NCI-H345 (cell line): ENCODE measurements at places on chromosomes 13 and 19.
A peak's percentile ranks its signal among the peaks of the same experiment; 100 is the strongest.

GRCh38 chr13:98370806-98371515 lies 193.9 kb upstream of the RNF113B start:
- peak; percentile 37 for DNase-seq

DNA sequence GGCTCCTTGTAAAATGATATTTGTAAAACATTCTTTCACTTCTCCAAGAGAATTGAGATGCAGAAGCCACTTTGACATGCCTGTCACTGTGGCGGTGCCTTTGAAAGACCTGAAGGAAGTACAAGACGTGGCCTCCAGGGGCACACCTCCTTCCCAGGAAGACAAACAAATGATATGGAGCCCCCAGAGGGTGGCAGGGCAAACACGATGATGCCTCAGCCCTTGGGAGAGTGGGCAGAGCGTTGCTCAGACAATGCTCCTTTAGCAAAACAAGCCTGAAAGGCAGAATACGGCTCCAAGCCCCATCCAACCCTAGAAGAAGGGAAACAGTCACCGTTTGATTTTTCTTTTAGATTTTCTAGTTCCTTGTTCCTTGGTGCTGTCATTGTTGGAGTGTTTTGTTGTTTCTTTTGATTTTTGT lies 9.2 kb upstream of the ATP12A start:
- DNase-seq: no peak

DNA sequence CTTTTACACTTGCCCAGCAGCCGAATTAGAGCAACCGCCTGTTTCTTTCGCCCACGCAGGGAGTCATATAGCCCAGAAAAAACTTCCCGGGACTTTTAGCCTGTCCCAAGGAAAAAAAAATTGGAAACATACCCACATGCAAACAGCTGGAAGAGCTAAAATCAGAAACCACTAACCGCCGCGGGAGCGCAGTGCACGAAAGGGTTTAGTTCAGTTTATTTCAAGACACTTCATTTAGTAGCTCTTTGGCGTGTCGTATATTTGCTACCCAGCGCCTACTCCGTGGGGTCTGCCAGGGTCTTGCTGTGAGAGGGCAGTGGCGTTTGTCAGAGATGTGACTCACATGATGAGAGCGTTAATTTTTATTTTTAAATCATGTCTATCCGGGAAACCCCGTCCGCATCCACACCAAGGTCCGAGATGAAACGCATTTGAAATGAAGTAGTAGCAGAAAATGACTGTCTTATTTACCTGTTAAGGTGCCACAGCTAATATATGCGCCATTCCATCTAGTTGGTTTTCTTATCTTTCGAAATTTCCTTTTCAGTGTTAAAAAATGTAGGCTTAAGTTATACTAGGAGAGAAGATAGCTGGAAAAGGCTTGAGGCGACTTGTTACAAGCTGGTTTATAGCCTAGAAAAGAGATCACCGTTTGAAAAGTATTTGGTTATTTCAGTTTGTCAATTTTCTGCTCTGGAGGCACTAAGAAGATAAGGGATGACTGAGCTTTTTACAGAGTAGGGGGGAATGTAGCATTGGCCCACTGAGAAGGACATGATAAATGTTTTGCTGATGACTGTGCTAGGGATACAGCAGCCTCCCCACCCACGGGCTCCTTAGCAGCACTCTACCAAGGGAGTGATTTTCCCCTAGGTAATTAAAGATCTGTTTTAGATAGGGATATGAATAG lies 1.7 kb downstream of the KLF5 start:
- DNase-seq: peak; percentile 38

GRCh38 chr13:53501387-53501786 lies 472.8 kb downstream of the OLFM4 start:
- DNase-seq: no peak

GRCh38 chr13:42766016-42766415 lies 15.4 kb upstream of the FAM216B start:
- peak; percentile 4 for DNase-seq

DNA sequence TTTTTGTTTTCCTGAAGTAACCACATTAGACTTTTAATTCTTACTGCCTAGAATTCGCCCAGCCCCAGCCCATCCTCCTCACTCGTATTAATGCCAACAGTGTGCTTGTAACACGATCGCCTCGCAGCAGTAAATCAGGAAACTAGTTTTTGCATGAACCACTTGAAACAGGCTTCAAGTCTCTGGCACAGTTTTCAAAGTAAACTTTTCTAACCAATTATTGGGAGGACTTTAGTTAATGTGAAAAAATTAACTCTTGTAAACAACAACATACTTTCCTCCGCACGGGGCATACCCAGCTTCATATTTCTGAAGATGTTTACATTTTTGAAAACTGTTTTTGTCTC lies 39.2 kb downstream of the TNFRSF19 start:
- no peak for DNase-seq

DNA sequence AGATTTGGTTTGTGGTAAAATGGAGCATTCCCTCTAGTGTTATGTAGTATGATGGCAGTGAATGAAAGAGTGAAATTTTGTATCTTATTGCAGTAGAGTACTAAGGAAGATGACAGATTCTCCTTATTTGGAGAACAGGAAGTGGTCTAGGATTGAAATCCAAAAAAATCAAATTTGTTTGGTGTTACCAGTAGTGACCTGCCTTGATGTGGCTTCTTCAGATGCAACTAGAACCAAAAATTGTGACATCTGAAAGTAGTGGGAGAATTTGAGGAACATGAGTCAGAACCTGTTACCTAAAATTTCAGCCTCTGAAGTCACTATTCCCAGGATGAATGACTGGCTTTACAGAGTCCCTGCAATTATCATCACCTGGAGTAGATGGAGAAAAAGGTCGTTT lies 165.9 kb downstream of the KLF5 start:
- DNase-seq: no peak

- DNase-seq: peak; percentile 25
These were observed 22.2 kb downstream of the RASA3 start for GRCh38 chr13:114110091-114110829.

DNA sequence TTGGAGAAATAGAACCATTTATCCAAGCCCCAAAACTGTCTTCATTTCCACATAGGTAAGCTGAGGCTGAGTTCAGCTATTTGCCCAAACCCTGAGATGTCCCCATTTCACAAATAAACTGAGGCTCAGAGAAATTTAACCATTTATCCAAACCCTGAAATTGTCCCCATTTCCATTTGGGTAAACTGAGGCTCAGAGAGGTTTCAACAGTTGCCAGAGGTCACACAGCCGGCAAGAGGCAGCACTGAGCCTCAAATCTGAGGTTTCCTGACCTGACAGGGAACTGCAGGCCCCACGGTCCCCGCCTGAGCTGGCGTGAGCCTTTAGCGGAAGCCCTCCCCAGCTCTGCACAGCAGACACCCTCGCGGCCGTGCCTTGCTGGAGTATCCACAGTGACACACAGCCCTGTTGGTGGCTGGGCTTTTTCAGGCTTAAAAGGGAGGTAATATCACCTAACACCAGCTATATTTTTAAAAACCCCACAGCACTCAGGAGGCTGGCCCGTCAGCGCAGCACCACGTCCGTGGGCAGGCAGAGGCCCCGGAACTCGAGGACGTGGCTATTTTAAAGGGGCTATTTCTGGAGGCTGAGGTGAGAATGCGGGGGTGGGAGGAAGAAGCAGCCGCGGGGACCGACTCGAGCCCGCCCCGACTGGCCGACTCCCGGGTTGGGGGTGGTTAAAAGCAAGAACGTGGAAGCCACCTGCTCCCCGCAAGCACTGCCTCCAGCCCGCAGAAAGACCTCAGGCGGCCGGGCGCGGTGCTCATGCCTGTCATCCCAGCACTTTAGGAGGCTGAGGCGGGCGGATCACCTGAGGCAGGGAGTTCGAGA lies 18.5 kb downstream of the PTPRS start:
- no peak for DNase-seq

GRCh38 chr19:18386543-18387271 lies 749 bp downstream of the GDF15 start:
- no peak for DNase-seq

DNA sequence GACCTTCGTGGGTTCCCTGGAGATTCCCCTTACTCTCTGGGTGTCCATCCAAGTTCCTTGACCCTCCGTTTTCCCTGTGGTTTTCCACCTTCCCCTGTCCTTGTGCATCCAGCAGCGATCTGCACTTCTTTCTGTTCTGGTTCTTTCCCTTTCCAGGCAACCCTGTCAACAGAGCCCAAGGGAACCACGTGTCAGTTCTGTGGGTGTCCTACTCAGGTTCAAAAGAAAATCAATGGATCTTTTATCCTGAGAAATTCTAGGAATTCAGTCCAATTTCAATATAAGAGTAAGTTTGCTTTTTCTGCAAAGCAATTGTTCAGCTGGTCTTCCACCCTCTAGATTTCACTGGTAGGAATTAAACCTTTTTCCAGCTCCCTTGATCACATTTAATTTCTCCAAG lies 1394.8 kb upstream of the SLC10A2 start:
- no peak for DNase-seq

DNA sequence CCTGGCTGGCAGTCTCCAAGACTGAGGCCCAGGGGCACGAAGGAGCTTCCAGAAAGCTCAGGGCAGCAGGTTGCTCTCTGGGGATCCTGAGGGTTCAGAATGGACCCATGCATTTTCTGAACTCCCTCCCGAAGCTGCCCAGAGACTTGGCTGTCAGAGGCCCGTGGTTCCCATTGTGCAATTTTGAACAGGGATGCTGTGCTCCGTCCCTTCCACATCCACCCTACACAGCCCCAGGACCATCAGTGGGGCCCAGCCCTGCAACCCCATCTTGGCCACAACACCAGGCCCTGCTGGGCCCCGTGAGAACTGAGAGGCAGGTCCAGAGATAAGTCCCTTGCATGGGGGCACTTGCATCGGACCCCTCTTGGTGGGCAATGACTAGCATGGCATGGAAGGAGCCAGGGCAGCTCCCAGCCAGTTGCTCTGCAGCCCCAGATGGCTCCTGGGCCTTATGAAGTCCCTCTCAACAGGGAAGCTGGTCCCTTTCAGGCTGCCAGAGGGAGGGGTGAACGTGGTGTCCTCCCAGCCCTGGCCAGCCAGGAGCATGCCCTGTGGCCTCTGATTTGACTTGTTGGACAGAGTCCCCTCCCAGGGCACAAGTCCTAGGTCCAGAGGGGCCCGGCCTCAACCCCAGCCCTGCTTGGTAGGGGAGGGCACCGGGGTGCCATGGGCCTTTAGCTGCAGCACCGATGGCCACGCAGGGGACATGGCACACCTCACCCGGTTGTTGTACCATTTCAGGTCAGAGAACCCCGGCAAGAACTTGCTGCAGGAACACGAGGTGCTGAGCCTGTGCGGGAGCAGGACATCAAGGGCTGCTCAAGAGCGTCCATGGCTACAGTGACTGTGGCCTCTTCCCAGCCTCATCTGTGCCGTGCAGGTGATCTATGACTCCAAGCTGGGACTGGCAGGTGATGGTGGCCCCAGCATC lies 17.3 kb upstream of the ZNF14 start:
- no peak for DNase-seq

GRCh38 chr13:93345024-93345423 lies 118.4 kb downstream of the GPC6 start:
- DNase-seq: no peak

- peak; percentile 46 for DNase-seq
These were observed 703 bp downstream of the KLF16 start for GRCh38 chr19:1862424-1863327.

DNA sequence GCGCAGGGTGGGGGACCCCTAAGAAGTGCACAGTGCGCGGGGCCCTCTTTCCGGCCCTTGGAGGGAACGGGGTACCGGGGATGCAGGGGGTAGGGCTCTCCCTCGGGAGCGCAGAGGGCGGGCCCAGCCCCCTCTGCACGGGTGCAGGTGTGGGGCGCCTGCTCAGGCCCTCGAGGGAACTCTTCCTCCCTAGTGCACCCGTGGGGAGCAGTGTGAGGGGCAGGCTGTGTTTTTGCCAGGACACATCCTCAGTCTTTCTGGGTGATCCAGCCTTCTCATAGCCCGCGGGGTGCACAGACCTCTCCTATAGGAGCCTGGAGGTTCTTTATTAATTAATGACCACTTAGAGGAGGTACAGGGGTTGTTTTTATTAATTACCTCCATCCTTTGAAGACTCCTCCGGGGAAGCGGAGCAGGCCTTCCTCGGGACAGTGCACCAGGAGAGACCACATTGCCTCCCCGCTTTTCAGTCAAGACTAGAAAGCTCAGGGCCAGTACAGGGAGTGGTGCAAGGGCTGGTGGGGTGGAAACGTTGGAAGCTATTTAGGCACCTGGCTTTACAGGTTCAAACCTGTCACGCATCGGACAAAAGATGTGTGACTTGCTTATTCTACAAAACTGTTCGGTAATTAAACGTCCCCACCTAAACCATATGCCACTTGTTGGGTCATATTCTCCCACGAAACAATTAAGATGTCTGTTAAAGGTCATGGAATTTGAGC lies 598 bp upstream of the GJB6 start:
- DNase-seq: no peak

GRCh38 chr13:20000062-20000552 lies 41.6 kb downstream of the ZMYM2 start:
- DNase-seq: no peak

GRCh38 chr13:32745509-32745908 lies 159.3 kb downstream of the PDS5B start:
- no peak for DNase-seq
